ENCODE measurements at places on chromosomes 13 and 19.

DNA sequence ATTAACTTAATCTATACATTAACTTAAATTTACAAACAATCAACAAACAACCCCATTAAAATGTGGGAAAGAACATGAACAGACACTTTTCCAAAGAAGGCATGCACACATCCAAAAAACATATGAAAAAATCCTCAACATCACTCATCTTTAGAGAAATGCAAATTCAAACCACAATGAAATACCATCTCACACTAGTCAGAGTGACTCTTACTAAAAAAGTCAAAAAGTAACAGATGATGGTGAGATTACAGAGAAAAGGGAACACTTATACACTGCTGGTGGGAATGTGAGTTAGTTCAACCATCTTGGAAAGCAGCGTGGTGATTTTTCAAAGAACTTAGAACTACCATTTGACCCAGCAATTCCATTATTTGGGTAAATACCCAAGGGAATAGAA, 759.2 kb upstream of the SLITRK1 start:
- no peak for DNase-seq

DNA sequence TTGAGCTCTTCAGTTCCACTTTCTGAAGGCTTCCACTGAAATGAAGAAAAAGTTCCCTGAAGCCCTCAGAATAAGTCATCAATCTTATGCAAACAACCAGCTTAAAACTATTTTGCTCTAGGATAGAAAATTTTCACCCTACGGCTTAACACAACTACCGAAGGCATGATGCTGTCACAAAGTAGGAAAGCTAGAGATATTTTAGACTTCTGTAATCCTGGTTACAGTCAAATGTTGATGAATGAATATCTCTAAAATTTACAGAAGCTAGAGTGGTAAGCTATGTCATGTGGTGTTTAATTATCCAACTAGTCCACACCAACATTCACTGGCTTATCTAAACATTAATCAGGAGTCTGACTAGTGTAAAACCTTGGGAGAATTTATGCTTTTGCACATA, 197.9 kb downstream of the SUCLA2 start:
- no peak for DNase-seq

DNA sequence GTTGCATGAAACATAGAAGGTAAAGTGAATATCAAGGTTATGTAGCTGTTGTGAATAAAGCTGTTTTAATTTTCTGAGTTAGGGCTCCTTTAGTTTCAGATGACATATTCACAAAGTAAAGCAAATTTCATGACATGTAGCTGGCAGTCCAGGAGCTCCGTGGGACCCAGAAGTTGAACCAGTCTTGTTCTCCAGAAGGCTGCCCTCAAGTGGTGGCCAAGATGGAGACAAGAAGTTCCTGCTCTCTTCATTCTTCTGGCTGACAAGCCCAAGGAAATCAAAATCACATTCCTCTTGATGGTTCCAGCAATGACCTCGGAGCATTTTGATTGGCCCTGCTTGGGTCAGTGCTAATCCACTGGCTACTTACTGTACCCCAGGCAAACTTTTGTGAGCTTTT, 128.7 kb downstream of the LIG4 start:
- DNase-seq = peak; percentile 59

DNA sequence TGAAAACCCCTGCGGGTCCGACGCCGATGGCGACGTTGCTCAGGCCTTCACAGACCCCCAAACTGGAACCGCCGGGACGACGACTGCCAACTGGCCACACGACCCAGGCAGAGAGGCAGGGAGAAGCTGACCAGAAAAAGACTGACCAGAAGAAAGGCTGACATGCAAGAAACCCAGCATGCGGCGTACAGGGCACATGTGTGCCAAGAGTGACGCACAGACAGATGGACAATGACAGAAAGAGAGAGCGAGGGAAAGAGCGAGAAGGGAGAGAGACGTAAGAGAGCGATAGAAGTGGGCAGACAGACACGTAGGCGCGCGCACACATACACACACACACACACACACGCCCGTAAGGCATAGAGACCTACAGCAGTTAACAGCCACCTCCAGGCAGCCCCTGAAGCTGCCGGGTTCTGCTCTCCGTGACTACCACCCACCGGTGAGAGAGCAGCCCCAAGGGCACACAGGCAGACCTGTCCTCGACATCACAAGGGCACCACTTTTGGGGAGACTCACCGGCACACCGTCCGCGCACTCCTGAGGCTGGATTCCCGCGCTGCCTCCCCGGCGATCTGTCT, 67.2 kb upstream of the ZNF527 start:
- DNase-seq = no peak

- no peak for DNase-seq
These were observed 222.1 kb downstream of the ZIC5 start for GRCh38 chr13:99749271-99750019.

DNA sequence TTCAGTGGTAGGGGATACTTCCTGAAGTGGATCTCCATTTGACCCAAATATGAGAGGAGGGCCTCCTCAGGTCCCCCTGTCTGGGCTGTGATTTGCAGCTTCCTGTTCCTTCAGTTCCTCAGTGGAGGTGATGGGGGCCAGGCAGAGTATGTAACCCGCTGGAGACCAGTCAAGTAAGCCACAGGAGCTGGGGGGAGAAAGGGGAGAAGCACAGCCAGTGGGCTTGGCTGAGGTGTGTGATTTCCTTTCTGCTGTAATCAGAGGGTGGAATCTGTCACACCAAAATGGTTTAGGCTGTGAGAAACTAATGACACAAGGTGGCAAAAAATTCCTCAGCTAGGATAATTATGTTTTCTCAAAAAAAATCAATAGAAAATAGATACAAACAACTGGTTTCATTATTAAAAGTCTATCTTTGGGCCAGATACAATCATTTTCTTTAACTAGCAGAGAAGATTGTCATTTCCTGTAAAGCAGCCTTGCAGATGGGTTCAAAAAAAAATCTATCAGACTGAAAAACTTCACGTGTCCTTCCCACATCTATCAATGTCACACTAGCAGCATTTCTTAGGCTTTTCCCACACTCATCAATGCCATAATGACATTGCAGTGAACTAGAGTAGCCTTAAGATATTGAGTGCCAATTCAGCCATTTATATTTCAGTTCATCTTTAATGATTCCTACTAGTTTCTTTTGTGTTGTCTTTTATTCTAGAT, 1660.3 kb downstream of the EFNB2 start:
- no peak for DNase-seq

DNA sequence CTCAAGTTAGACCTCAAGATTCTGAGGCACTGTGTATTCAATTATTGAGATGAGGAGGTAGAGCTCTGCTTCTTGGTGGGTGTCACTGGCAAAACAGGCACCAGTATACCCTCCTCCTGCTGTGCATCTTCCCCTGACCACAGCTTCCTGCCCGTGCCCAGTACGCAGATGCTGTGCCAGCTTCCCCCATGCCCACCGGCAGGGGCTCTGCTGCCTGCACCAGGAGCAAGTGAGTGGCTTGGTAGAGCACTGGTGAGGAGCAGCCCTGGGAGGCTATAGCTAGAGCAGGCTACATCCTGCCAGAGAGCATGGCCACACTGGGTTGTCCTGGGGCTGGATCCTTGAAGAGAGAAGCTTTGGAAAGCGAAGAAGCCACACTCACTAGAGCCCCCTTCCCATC, 21.0 kb upstream of the RNF17 start:
- no peak for DNase-seq

GRCh38 chr13:112244061-112244460, 132.1 kb upstream of the SPACA7 start:
- DNase-seq = no peak

DNA sequence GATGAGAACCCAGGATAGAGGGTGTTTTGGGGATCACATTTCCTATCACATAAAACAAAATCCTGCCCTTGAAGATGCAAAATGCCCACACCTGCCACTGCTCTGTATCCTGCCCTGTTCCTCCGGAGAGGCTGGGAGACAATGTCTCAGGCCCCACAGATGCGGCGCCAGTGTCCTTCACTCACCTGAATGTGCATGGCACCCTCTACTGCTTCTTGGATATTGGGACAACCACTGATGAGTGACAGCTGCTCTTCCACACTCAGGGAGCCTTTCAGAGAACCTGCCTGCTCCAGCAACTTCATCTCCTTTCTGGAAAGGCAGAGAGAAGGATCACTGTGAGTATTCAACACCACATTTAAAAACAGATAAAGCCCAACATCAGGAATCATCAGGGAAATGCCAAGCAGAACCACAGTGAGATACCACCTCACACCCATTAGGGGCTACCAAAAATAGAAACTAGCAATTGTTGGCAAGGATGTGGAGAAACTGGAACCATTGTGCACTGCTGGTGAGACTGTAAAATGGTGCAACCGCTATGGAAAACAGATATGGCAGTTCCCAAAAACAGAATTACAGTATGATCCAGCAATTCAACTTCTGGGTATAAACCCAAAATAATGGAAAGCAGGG, 36.4 kb downstream of the CRYL1 start:
- peak; percentile 96 for DNase-seq

DNA sequence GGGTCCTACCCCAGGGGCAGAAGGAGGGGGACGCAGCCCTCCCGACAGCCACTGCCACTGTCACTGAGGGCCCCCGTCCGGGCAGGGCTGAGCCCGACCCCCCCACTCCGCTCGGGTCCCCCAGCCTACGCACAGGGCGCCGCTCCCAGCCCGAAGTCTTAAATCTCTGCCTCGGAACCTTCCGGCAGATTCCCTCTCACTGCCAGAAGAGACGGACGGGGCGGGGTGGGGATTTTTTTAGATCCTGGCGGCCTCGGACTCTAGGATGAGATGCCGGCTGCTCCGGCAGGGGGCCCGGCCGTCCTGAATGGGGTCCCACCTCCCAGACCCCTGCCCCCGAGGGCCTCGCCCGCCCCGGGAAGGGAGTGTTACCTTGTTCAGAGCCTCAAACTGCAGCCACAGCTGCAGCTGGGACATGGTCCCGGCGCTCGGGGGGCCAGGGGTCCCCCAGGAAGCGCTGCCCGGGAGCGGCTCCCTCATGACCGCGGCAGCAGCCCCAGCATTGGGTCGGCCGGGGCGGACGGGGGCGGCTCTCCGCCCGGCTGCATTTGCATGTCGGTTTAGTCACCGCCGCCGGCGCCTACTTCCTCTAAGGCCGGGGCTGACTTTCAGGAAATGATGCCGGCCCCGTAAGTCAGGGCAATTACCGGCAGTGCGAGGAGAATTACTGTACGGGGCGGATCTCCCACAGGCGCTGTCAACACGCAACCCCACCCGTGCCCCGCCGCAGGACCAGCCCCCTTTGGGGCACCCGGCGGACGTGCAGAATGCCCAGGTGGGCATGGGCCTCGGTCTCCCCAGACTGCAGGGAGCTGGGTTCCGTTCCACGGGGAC, 28.1 kb downstream of the GPX4 start:
- DNase-seq = no peak

DNA sequence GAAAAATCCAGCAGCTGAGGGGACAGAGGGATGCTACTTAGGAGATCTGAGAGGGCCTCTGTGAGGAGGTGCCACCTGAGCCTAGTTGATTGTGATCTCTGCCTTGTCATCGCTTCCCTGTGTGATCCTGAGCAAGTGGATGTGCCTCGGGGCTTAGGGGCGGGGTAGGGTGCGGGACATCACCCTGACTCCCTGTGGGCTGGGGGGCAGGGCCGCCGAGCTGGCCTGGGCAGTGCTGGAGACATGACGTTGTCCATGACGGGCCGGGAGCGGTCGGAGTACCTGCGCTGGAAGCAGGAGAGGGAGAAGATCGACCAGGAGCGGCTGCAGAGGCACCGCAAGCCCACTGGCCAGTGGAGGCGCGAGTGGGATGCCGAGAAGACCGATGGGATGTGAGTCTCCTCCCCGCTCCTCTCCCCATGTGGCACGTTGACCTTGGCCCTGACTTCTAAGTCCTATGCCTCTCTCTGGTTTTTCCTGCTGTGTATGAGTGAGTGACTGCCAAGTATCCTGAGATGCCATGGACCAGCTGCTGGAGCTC, 8.2 kb upstream of the INAFM1 start:
- DNase-seq = no peak

DNA sequence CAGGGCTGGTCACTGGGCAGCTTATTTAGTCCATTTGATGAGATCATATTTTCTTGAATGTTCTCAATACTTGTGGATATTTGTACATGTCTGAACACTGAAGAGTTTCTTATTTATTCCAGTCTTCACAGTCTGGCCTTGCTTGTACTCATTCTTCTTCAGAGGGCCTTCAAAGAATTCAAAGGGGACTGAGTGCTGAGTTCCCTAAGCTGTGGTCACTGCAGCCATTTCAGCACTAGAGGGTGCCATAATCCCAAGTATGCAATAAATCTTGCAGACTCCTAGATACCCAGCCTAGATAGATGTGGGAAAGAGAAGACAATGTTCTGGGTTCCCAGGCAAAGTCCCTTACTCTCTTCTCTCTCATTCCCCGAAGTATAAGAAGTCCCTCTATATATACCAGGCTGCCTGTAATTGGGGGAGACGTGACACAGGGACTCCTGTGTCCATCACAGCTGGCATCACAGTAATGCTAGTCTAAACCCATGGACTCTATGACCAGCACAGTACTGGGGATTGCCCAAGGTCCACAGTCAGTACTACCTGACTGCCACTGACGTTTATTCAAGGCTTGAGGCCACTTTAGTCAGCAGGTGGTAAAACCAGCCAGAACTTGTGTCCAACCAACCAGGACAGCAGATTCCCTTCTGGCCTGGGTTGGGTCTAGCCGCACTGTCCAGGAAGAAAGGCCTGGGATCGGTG, 8.9 kb upstream of the VN1R1 start:
- DNase-seq = peak; percentile 75

DNA sequence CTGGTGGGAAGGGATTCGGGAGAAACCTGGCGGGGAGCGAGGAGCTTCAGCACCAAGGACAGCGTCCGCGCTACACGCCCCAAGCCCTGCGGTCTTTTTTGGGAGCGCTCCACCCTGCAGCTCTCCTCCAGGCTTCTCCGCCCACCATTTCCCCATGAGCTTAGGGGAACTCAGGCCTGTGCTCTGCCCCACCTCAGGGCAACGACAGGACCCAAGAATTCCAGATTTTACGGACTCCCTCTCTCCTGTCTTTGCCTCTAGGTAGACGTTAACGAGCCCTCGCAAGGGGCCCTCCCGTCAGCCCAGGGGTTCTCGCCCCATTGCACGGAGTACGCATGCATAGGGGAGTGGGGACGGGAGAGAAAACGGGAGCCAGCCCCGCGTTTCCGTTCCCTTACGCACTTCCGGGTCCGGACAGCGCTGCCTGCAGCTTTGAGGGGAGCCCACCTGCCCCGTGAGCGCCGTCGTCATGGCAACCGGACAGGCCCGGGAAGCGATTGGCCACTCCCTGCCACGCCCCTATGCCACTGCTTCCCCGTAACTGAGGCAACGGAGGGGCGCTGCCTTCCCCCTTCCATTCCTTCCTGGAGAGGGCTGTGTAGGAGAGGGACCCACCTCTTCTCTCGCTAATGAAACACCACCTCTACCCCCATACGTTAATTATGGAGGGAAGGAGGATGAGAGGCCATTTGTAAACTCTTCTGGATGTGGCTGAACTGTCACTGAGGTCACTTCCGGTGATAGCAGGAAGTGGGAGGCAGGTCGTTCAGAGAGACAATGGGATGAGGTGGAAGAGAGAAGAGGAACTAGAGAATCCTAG, 20.8 kb downstream of the NOVA2 start:
- peak; percentile 97 for DNase-seq
